Right ventricle myocardium superior (tissue), 1 donor: ENCODE measurements at places on chromosomes 7 and 10.
A peak's percentile ranks its signal among the peaks of the same experiment; 100 is the strongest.

DNA sequence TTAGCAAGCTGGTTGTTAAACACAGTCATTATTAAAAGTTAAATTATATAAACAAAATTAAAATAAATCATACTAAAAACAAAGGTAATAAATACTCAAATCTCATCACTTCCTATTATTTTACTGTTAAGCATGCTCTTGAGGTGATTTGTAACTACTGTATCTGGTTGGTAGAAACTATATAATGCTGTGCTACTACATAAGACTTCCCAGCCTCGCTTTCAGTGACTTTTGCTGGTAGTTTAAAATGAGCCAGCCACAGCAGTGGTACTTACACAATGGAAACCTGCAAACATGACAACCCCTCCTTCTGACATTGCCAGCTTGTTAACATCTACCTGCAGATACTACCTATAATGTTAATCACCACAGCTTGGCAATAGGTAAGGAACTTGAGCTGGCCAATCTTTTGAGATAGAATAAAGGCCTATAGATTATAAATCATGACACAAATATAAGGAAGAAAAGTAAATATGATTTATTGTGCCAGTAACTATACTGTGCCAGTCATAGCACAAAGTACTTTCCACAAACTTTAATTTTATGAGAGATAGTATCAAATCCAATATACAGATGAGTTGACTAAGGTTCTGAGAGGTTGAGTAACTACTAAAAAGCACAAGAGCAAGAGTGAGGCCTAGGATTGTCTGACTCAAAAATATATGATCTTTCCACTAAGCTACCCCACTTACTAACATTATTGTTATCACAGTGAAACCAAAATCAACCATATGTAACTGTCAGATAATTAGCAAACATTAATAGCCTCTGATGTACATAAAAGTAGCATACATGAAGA is 181.1 kb upstream of the ASAH2 start:
- DNase-seq = no peak

GRCh38 chr10:28595613-28596012 is 62.7 kb downstream of the WAC start:
- DNase-seq = no peak

DNA sequence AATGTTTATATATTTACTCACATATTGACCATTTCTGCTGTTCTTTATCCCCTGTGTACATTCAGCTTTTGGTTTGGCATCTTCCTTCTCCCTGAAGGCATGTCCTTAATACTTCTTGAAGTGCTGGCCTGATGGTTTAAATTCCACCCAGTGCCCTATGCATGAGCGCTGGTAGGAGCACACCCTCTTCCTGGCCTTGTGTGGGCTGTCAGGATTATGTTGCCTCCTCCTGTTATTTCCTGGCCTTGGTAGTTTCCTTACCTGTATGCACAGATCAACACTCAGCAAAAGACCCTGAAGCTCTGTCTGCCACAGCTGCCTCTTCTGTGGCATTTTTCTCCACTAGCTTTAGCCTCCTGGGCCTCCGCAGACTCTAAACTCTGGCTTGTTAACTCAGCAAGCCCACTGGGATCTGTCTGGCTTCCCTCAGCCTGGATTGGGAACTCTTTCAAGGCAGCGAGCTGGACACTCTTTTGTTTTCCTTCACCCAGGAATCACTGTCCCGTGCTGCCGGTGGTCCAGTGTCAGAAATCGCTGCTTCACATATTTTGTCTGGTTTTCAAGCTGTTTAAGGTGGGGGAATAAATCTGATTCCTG is 595.2 kb downstream of the SDK1 start:
- no peak for DNase-seq

- DNase-seq = no peak
Observed at GRCh38 chr10:97135464-97135863, 50.3 kb downstream of the SLIT1 start.

- DNase-seq = peak; percentile 42
Observed at GRCh38 chr10:132510174-132510611, 27.4 kb upstream of the INPP5A start.

GRCh38 chr7:125504848-125505247 is 575.2 kb upstream of the POT1 start:
- DNase-seq = no peak
